ENCODE measurements at places on chromosomes 7 and 10.

- DNase-seq: no peak
Measured at GRCh38 chr10:10364902-10365301, 652.8 kb upstream of the CELF2 start.

DNA sequence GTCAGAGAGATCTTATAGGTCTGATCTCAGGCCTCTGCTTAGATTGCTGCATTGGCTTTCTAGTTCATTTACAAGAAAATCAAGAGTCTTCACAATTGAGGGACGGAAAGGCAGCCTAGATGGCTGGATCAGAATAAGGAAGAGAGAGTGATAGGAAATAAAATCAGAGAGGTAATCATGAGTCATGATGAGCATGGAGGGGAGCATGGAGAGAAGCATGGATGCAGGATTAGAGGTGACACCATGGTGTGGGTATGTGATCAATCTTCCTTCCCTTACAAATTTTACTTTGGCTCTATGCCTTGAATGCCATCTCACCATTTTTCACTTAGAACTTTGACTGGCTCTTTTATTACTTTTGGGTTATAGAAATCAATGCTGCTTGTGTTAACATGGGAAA lies 1.4 kb downstream of the BCCIP start:
- no peak for DNase-seq

DNA sequence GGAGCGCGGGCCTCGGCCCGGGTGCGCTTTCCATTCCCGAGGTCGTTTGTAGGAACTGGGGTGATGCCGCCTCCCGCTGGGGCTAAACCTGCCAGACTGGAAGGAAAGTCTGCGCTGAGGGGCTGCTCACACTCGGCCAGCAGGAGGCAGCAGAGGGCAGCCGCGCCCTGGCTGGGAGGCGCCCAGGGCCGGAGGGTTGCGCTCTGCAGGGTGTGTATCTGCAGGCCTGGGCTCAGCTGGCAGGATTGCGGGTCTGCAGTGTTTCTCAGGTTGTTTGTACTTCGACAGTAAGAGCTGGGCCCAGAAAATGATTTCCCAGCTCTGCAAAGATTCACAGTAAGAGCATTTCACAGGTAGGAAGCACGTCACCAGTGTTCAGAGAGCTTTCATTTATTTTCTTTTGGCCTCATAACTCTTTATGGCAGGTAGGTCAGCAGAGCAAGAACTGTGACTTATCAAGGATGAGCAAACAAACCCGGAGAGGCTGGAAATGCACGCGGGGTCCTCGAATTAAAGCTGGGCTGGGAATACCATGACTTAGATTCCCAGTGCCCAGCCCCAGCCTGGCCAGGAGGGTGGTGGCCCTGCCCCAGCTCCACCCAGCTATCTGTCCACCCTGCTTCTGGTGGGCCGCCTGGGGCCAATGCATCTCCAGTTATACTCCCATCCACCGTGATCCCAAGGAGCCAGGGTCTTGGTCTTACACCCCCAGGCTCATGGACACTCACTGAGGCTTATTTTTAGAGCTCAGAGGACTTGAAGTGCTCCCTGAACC lies 15.2 kb upstream of the PPP2R2D start:
- no peak for DNase-seq

DNA sequence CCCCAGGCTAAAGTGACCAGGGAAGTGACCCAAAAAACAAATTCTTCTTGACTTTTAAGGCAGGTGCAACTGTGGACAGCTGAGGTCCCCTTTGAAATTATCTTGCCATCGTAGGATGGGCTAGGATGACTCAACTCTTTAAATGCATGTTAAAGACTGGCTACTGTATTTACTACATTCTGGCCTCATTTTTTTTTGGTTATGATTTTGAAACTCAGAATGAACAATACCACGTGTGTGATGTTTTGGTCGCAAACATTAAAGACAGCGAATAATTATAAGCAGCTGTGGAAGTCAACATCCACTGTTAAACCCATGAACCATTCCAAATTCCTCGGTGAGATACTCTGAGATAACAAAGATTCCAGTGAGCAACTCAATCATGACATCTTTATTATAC lies 1.2 kb upstream of the SLC13A4 start:
- DNase-seq: no peak

DNA sequence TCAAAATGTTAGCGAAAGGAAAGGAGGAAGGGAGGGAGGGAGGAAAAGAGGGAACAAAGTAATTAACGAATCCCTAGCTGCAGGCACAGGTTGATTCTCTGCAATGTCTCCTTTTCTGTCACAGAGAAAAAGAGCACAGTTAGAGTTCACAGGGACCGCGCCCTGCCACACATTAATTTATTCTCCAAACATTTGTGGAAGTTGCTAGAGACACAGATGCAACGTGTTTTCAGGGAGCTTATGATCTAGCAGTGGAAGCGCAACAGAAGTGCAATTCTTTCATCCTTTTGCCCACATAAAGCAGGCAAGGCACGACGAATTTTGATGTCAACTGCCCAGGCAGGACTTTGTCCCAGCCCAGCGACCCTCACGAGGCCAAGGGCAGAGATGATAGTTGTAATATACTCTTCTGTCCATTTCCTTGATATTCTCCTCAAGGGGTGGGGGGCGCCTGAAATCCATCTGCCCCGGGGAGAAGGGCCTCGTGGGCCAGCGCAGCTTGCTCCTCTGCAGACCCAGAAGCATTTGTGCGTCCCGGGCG lies 101.7 kb upstream of the ZNF438 start:
- DNase-seq: no peak

DNA sequence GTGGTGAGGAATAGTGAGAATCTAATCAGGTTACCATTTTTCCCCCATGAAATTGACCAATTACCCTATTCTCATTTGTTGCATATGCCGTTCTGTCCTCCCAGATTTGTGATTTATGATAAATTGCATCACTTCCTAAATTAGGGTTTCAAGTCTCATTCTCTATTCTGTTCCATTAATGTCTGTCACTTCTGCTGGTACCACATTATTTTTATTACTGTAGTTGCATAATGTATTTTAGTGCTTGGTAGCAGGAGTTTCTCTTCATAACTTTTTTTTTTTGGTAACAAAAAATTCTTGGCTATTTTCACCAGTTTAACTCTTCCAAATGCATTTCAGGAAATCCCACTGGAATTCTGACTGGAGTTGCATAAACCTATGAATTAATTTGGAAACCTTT lies 44.0 kb upstream of the FAM133B start:
- no peak for DNase-seq

- DNase-seq: no peak
Measured at GRCh38 chr10:82128527-82128926, 253.5 kb downstream of the NRG3 start.

- DNase-seq: no peak
Measured at GRCh38 chr10:24568042-24568441, 155.6 kb downstream of the ARHGAP21 start.

- no peak for DNase-seq
Measured at GRCh38 chr7:118252087-118252486, 27.6 kb downstream of the ANKRD7 start.

DNA sequence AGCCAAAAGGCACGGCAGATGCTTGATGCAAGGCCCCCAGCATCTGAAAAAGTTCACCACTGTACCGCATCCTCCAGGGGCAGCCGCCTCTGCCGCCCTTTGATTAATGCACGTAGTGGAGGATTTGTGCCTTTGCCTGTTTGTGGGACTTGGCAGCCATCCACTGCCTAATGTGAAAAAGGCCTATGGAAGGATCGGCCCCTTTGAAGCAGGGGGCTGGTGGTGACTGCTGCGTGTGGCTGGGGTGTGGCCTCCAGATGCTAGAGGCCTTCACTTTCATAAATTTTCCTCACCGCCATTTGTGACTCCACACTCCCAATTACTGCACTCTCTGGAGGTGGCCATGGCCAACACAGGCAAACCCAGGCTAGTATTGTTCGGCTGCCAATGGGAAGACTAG lies 226.0 kb downstream of the BMPER start:
- no peak for DNase-seq

GRCh38 chr10:86443936-86444335 lies 77.3 kb upstream of the GRID1 start:
- no peak for DNase-seq

DNA sequence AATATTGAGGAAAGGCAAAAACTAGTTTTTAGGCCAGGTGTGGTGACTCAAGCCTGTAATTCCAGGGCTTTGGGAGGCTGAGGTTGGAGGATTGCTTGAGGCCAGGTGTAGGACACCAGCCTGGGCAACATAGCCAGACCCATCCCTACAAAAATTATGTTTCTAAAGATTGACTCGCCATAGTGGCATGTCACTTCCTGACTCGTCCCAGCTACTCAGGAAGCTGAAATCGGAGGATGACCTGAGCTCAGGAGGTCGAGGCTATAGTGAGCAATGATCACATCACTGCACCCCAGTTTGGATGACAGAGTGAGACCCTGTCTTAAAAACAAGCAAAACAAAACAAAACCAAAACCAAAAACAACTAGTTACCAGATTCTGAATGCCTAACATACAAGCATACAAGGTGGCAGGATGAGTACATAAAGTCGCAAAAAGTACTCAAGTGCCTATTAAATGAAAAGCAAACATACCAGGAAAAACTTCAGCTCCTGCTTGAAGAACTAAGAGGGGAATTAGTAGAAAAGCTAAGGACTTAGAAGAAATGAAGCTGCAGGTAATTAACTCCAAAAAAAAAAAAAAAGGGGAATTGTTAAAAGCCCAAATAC lies 14.1 kb downstream of the ZNF398 start:
- DNase-seq: no peak

DNA sequence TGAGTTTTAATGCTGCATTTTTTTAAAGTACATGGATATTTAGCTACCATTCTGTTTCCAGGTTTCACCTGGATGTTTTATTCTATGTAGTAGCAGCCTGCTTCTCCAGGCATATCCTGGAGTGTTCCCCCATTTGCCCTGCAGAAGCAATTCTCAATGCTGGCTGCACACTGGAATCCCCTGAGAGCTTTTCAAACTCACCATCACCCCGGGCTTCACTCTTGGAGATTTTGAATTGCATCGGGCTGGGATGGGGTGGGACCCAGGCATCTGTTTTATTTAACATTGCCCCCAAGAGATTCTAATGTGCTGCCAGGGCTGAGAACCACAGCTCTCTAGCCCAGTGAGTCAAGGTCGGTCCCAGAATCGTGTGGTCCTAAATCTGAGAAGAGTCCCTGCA lies 113.2 kb upstream of the MACROH2A2 start:
- DNase-seq: no peak

DNA sequence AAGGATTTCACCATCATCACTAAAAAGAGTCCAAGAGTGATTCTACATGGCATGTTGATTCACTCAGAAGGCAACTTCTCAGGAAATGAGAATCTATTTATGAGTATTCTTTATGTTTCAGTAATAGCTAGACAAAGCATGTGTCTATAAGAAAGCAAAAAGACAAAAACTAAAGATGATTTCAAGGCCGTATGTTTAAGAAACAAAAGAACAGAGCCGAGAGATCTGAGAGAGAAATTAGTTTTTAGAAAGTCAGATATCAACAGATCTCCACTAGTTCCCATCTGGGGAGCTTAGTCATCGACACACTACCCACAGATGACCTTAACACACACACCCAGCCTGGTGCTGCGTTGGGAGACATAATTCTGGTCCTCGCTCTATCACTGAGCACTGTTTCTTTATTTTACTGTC lies 21.0 kb downstream of the PIP4K2A start:
- DNase-seq: no peak

- DNase-seq: no peak
Measured at GRCh38 chr7:2165239-2165609, 67.5 kb downstream of the MAD1L1 start.

DNA sequence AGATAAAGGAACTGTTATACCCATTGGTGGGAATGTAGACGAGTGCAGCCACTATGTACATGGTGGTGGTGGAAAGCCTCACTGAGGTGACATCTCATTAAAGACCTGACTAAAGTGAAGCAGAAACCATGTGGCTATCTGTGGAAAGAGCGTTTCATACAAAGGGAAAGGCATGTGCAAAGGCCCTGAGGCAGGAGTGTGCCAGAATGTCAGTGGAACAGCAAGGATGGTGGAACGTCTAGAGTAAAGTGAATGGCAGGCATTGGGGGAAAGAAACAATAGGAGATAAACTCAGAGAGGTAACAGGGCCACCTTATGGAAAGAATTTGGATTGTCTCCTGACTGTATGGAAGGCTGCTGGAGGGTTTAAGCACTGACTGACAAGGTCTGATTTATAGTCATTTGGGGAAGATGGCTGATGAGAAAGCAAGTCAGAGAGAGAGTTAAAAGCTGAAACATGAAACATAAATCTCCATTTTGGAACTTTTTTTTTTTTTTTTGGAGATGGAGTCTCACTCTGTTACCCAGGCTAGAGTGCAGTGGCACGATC lies 245.7 kb downstream of the STK31 start:
- no peak for DNase-seq

All from NCI-H2029 treated with DMSO at 0.1 percent for 48 hours (cell line).